ENCODE measurements at places on chromosomes 5 and 9.

DNA sequence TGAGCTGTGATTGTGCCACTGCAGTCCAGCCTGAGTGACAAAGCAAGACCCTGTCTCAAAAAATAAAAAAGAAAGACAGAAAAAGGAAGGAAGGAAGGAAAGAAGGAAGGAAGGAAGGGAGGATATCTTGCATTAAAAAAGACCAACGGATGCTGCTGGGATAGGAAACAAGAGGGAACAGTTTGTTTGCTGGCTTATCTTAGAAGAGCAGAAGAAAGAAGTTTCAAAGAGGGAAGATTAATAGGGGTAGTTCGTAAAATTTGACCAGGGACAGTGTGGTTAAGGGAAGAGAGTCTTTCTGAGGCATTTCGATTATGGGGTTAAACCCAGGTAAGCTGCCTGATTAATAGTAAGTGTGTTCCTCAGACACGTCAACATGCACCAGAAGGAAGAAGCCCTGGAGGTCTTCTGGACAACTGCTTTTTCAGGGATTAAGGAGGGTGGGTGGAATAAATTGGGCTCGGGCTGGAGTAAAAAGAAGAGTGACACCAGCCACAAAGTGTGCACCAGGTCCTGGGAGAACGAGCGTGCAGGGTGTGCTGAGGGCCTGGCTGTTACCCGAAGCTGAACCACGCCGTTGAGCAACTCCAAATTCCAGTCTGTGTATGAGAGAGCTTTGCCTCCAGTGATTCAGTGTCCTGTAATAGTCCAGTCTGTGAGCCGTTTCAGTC is 24.8 kb downstream of the FYB1 start:
- no peak for DNase-seq

DNA sequence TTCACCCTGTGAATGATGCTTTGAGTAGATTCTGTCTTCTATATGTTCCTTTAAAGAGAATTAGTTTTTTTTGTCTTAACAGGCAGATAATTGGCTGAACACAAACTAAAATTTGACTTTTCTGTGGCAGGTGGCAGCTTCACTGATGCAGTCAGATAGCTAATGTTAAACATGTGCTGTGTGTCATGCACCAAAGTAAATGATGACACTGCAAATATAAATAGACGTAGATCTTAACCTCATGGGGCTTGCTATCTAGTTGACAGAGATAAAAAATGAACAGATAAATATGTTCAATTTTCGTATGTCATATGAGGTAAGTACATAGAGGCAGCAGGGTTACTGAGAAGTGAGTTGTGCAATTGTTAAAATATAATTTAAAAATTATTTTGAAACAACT is 82.7 kb downstream of the PARP8 start:
- no peak for DNase-seq

- no peak for DNase-seq
Observed at GRCh38 chr5:170362102-170362501, 27.1 kb downstream of the KCNMB1 start.

DNA sequence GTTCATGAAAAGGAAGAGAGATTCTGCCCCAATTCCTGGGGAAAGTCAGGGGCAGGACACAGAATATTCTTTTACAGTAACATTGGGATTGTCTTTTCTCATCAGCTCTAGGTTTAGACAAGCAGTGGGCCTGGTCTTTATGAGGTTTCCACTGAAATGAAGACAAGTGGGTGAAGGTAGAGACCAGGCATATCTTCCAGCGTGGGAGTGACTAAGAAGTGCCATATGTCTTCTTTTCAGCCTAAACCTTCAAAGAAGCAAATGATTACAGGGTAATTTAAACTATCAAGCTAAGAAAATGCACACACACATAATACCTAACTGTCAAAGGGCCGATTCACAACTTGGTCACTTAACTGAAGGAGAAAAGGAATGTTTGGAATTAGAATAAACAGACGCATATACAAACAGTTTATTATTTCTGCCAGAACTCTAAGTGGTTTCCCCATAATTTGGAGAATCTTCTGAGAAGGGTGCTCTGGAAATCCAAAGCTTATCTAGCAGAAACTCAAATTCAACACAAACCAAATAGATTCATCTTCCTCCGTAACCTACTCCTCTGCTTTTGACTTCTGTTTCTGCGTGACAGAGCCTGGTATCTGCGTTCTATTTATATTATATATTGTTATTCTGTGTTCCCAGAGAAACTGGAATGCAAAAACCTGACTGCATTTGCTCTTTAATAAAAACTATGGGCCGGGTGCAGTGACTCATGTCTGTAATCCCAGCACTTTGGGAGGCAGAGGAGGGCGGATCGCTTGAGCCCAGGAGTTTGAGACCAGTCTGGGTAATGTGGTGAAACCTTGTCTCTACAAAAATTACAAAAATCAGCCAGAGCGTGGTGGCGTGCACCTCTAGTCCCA is 22.0 kb upstream of the TEK start:
- no peak for DNase-seq

GRCh38 chr9:128070874-128071273 is 2.8 kb downstream of the SLC25A25 start:
- DNase-seq: no peak

DNA sequence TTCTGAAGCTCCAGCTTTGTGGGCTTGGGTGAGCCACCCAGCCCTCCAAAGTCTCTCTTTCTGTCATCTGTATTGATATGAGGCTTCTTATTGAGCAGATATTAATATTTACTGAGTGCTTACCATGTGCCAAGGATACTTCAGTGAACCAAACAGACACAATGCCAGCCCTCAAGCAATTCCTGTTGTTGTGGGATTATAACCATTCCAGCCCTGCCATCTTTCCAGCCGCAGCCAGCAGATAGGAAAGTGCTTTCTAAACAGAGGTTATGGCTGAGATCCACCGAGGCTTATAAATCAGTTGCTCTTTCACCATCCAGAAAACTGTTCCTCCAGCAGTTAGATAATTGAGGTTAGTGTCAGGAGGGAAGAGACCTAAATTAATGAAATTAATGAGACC is 137.7 kb upstream of the ALDH1B1 start:
- DNase-seq: no peak

GRCh38 chr5:84130006-84130580 is 254.6 kb downstream of the EDIL3 start:
- DNase-seq: no peak

GRCh38 chr5:159971931-159972461 is 36.9 kb upstream of the TTC1 start:
- no peak for DNase-seq

DNA sequence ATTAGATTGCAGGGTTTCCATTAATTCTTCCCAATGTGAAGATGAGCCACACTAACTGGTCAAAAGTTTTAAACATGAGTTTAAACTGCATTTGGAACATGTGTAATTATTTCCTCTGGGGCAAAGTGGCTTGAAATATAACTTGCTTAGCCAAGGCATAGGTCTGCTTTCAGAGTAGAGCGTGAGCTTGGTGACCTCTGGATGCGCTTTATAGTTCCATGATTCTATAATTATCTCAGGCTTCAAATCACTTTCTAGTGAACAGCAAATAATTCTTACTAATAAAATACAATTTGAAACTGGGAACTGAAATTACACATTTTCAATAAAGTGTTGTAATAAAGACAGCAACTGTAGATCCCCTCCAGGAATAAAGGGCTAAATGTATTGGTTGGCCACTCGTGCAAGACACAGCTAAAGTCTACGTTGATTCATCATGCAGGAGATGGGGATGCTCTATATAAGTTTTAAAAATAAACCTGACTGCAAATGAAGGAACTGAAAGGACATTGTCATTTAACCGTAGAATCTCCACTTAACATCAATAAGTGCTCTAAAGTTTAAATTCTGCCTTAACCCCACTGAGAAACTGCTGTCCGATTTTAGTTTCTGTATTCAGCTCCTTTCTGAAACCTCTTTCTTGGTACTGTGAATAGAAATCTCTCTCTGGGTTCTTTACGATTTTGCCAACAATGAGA is 460.0 kb downstream of the PSAT1 start:
- DNase-seq: no peak

DNA sequence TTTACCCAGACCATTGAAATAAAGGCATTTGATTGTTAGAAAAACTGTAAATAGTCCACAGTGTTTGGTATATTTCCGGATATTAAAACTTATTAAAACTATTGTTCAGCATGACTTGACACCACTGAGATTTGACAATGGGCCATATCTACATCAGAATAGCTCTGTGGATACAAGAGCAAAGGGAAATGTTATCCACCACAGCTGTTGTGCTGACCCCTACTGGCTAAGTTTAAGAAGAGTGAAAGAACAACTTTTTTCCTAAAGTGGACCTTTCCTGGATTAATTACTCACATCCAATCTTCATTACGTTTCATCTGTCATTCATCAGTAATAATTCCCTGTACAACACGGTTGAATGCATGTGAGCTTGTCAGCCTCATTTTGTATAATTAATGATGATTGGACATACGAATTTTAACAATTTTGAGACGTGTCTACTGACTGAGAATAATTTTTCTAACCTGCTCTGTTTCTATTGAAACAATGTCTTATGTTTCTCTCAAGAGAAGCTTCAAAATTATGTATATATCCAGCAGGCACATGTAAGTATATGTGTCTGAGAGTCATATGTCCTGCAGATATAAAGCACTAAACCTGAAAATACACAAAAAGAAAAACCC is 1952.6 kb downstream of the MAT2B start:
- no peak for DNase-seq

GRCh38 chr5:97096846-97097245 is 45.6 kb downstream of the LIX1 start:
- DNase-seq: no peak

DNA sequence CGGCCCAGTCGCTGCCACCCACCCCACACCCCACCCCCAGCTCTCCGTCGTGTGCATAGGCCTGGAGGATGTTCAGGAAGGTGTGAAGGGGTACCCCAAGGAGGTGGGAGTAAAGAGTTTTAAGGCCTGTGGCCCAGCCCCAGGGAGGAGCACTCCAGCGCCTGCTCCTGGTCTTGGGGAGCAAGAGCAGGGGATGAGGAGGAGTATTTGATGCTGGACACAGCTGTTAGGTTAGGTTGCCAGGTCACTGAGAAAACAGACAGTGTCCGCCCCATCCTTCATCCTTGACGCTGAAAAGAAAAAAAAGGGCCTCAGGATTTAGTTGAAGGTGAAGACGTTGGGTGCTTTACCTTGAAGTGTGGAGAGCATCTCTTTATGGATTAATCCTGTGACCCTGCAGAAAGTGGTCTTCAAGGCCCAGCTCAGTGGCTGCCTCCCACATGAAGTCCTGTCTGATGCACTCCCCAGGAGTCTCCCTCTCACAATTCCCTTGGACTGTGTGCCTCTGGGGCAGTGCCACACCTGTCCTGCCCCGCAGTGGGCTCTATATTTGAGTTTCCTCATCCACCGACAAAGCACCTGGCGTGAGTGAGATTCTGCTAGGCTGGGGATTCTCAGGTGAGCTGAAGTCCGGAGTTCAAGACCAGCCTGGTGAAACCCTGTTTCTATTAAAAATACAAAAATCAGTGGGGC is 101.8 kb downstream of the SPRY4 start:
- no peak for DNase-seq

GRCh38 chr9:19151425-19152159 is 24.3 kb upstream of the PLIN2 start:
- DNase-seq: no peak

- DNase-seq: no peak
Observed at GRCh38 chr9:26975728-26976707, 19.8 kb downstream of the IFT74 start.

- DNase-seq: no peak
Observed at GRCh38 chr5:134784241-134784920, 25.8 kb downstream of the DDX46 start.

DNA sequence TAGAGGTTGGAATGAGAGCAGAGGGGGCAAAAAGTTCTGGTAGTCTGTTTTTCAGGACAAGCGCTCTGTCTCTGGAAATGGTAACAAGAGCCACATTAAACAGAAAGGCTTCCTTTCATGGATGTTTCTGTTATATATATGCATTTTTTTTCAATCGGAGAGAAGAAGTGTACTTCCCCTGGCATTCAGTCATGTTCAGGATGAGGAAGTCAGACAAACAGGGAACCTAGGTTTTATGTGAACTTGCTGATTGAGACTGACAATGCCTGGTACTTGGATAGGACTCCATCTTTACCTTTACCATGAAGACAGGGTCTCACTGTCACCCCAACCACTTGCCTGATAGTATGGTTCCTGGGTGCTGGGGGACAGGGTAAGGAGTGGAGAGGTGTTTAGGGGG is 30.1 kb upstream of the ZBED3 start:
- DNase-seq: no peak

- no peak for DNase-seq
Observed at GRCh38 chr5:173850659-173851058, 37.5 kb upstream of the CPEB4 start.

DNA sequence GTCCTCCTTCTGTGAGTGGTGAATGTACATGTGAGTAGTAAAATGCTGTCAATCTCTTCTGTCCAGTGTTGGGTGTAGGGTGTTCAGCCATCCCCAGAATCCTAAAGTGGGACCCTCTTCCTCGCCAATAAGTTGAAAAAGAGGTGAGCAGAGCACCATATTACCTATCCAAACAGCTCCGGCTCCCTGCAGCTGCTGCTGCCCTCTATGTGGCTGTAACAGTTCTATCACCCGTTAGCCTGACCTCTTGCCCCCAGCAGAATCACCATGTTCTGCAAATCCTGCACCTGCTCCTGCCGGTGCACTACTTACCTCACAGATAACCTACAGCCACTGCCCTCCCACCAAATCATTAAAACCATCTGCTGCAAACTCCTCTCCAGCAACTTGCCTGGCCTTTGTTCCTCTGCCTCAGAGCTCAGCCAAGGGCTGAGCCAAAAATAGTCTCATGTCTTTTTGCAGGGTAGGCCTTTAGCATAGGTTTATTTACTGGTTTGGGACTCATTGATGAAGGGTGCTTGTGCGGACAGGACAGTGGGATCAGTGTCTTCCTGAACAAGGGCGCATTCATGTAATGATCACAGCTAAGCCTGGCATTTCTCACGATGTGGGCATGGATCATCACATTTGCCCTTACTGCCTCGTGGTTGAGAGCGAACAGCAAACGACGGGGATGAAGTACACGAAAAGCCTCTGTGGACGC is 49.6 kb upstream of the CCL21 start:
- DNase-seq: no peak

GRCh38 chr9:70091572-70091971 is 47.9 kb downstream of the MAMDC2 start:
- no peak for DNase-seq

GRCh38 chr9:34124926-34125325 is 1.6 kb downstream of the DCAF12 start:
- DNase-seq: no peak

DNA sequence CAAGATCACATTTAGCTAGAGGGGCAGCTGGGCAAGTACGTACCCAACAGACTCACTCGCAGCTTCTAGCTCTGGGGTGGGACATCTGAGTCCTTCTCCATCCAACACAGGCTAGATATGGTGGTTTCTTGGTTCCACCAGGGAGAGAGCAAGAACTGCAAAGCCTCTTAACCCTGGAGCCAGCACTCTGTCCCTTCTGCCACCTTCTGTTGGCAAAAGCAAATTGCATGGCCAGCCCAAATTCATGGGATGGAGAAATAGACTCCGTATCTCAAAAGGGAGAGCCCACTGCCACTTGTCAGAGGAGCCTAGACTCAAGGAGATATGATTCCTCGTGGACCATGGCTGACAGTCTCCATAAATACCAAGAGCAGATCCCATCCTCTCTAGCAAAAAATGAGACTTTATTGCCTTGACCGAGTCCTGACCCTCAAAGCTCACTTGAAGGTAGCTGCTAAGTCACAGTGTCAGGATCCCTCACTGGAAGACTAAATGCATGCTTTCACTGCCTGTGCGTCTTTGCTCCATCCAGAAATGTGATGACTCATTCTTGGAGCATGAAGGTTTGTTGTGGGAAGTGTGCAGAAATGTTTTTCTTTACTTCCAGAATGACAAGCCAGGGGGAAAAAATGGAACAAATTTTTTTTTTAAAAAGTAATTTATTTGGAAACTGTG is 28.8 kb upstream of the ROR2 start:
- no peak for DNase-seq

All from NCI-H187 treated with DMSO at 0.1 percent for 48 hours (cell line).